ENCODE measurements at places on chromosomes 5 and 9.

GRCh38 chr5:95422838-95423237, 31.7 kb downstream of the FAM81B start:
- DNase-seq: no peak

DNA sequence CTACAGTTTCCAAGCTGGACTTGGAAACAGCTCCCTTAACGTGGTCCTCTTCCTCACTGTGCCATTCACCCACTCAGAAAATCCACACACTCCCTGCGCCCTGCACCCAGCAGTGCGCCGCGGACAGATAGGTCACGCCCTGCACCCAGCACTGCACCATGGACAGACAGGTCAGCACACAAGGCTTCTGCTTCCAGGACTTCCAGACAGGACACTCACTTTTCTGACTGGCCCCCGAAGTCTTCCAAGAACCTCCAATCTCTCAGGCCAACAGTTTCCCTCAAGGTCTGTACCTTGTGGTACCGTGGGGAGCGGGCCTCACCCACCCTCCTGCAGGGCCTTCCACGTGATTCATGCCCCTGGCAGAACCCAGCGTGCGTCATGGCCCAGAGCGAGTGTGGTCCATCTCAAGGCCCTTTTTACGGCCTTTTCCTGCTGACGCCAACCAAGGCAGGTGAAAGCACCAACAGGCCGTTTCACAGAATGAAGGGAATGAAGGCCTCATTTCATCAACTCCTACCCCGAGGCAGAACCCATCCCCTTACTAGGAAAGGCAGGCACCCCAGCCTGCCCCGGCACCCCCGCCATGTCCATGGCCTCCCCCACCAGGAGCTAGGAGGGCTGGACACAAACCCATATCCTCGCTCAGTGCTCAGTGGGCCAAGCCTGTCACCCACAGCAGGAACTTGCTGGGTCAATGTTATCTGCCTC, 17.3 kb downstream of the VAV2 start:
- no peak for DNase-seq

DNA sequence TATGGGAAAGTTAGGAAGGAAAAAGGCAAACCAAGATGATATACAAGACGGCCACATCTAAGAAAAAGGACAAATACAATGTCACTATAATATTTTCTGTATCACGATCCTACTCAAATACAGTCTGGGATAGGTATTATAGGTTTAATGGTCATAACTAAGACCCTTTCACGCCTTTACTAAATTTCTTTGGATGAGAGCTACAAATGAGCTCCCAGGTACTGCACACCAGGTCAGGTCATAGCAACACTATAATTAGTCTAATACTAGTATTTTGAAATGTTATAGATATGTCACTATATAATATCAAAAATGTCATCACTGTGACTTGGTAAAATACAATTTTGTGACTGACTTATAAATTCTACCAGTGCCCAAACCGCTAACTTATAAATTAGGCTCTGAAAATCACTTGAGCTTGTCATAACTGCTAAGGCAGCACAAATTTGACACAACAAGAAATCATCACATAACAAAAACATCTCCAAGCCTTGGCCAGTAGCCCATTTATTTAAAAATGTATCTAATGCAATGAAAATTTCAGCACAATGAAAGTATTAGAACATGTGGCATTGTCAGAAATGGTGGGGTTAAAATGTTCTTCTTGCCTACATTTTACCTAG, 6.9 kb downstream of the SELENOP start:
- no peak for DNase-seq

DNA sequence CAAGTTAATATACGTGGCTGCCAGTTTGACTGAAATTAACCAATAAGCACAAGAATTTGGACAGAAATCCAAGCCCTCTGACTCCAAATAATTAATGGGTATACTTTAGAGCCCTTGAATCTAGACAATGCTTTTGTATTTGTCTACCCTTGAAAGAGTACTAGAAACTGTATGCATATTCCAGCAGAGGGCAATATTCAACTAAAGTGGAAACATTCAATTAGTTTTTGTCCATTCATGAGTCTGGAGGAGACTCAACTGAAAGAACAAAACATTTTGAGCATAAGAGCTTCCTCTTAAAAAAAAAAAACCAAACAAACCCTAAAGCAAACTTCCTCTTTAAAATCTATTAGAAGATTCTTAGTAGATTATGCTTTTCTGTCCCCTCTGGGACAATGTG, 157.8 kb downstream of the ARHGEF28 start:
- no peak for DNase-seq

- DNase-seq: no peak
Observed at GRCh38 chr9:14731294-14731981, 8.9 kb upstream of the CER1 start.

DNA sequence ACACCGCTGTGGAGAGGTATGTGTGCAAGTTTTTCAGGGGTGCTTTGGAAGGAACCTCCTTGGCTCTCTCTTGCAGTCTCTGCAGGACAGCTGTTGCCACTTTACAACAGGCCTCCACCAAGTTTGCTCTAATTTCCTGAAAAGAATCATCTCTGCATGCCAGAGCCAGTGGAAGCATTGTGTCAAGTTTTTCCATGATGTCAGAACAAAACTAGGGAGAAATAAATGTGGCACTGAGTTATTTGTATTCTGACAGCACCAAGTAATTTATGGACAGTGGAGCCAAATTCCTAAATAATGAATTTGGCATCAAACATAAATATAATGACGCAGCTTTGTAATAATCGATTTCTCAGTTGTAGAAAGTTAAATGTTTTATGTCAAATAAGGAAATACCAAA, 146.9 kb downstream of the KIAA0825 start:
- no peak for DNase-seq

GRCh38 chr9:74721696-74722660, 165.7 kb downstream of the TRPM6 start:
- no peak for DNase-seq

GRCh38 chr9:81125446-81126092, 563.8 kb downstream of the TLE1 start:
- no peak for DNase-seq

GRCh38 chr9:90919883-90920282, 118.3 kb downstream of the SYK start:
- no peak for DNase-seq

GRCh38 chr5:83927140-83927733, 206.6 kb upstream of the HAPLN1 start:
- DNase-seq: peak; percentile 83

DNA sequence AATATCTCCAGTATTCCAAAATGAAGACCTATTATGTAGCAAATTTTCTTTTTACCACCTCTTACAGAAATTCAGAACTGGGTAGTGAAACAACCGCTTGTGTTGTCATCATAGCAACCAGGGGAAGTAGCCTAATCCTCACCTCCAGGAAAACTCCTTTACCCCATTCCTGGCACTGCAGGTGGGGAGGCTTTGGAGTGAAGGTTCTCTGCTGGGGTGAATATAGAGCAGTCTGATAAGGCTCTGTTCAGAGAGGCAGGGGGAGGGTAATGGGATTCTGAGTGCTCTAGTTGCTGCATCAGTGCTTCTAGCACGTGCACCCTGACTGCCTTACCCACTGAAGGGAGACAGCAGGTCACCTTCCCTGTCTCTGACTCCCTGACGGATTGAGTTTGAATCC, 116.2 kb downstream of the MAN2A1 start:
- no peak for DNase-seq

GRCh38 chr9:32581512-32582143, 8.7 kb upstream of the NDUFB6 start:
- DNase-seq: peak; percentile 43

DNA sequence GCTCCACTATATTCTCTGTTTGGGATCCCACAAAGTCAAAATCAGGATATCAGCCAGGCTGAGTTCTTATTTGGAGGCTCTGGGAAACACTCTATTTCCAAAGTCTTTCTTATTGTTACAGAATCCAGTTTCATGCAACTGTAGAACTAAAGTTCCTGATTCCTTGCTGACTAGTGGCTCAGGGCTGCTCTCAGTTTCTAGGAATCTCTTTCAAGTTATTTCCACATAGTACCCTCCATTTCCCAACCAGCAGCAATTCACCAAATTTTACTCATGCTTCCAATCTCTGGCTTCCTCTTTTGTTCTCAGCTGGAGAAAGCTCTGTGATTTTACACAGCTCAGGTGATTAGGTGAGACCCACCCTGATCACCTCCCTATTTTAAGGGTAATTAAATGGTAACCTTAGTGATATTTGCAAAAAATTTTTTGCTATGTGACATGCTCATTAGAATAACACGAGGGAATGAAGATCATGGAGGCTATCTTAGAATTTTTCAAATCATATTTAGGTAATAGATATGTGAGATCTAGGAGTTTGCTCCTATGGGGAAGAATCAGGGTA, 794.9 kb upstream of the ARRDC3 start:
- DNase-seq: no peak

DNA sequence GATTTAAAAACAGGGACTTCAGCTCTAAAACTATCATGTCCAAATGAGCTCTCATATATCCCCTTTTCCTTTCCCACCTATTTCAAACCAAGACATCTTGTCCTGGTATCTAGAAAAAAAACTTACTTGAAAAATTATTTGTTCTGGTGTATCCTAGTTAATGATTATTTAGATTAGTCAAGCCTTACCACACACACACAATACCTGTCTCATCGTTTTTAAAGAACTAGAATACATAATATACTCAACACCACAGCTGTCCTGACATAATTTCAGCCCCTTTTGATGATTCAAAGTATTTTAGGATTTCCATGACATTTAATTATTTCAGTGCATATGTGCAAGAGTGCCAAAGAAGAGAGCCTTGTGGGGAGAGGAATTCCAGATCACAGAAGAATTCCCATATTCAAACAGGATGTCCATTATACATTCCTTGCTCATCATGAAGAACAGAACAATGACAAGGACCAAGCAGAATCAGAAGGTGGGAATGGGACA, 233.7 kb downstream of the SMARCA2 start:
- no peak for DNase-seq

- DNase-seq: no peak
Observed at GRCh38 chr9:132365986-132366385, 11.2 kb upstream of the SETX start.

DNA sequence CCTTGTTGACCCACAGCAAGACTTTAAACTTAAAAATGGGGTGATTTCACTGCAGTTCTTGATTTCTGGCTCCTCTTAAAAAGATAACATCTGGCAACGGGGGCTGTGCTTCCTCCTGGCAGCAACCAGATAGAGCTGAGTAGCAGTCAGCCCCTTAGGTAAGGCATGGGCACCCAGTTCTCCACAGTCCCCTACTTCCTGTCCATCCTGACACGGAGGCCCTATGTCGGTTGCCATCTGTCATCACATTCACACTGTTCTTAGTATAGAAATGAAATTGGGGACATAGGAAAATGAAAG, 11.7 kb downstream of the CD74 start:
- no peak for DNase-seq

DNA sequence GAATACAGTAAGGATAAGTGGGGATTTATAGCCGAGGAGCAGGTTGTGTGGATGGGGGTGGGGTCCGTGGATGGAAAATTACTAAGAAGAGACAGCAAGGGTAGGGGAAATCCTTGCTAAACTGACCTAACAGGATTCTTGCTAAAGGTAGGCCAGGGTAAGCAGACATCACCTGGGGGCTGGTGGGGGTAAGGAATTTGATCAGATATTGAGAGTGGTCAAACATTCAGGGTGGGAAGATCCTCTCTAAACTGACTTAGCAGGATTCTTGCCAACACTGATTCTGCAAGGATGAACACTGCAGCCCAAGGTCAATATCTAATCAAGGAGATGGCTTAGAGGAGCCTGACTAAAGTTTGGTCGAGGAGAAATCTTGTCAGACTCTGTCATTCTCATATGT, 2.7 kb upstream of the PLGRKT start:
- DNase-seq: no peak

- peak; percentile 67 for DNase-seq
Observed at GRCh38 chr5:142753116-142753631, 17.0 kb upstream of the ARHGAP26 start.

DNA sequence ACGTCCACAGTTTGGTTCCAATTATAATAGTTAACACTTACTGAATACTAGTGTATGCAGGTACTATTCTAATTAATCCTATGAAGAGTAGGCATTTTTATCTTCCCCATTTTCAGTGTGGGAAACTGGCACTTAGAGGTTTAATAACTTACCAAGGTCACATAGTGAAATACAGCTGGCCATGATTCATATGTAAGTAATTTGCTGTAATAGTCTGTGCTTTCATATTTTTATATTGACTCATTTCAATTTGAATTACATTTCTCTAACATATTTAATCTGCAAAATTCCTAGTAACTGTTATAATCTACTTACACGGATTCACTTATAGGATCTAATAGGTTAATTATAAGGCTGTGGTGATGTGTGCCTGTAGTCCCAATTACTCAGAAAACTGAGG, 19.4 kb downstream of the CCNH start:
- DNase-seq: no peak

DNA sequence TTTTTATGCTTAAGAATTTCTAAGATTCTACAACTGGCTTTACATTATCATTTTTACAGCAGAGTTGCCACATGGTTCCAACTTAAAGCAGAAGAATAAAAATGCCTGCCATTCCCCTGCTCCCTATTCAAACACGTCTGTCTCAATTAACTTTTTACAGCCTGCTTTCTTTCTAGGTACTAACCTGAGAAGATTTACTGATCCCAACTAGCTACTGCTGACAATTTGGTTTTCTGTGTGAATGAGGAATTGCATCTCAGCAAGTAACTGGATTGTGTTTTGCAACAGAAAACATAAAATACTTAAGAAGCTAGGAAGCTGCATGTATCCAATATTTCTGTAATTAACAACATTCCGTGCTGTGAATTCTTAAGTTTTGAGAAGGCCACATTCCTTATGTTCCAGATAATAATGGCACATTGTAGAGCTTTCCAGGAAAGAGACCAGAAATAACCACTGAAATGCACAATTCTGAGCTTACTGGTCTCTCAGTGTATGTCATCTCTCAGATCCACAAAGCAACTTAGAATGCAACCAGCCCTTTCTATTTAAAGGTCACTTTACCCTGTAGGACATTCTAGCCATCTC, 306.8 kb upstream of the NMUR2 start:
- DNase-seq: no peak

DNA sequence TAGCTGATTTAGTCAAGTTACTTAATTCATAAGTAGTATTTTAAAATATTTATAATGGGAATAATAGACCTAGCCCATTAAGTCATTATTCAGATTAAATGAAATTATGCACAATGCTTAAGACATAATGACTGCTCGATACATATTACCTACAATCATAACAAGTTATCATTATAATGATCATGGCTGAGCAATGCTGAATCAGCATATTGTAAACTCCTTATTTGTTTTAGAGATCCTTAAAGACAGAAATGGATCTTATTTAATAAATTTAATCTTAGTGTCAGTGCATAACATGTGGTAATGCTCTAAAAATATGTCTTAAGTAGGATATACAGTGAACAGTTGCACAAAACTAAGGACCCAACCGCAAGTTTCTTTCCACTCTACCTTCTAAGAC, 169.0 kb downstream of the TRPM6 start:
- no peak for DNase-seq
